ENCODE measurements at places on chromosomes 4 and X.
A peak's percentile ranks its signal among the peaks of the same experiment; 100 is the strongest.

DNA sequence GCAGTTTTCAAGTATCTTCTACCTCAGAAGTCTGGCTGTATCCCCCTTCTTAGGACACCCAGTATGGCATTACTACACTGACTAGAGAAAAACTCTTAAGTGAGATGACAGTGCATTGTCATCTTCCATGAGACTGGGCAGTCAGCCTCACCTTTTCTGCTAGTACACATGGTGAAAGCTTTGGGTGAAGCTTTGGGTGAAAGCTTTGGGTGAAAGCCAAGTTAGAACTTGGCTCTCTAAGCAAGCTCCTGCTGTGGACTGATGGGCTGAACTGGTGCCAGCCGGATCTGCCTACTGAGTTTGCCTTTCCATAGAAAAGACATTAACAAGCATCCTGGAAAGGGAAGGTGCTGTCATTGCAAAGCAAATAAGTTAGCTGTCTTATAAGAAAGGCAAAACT lies 8.8 kb downstream of the EPHA5 start:
- DNase-seq = no peak

DNA sequence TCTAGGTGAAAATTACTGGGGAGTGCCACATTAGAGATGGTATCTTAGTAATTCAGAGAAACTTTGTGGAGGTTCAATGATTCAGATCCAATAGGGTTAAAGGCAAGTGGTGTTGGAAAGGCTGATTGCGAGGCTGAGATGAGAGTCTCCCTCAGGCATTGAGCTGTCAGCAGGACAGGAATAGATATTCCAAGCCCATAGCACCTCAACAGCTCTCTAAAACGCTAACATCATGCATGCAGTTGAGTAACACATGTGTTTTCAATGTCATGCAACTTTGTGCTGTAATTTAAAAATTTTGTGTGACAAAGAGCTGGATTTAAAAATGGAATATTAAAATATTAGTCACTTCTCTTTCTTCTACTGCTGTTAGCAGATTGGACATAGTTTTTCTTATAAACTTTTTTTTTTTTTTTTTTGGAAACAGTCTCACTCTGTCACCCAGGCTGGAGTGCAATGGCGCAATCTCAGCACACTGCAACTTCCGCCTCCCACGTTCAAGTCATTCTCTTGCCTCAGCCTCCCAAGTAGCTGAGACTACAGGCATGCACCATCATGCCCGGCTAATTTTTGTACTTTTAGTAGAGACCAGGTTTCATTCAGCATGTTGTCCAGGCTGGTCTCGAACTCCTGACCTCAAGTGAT lies 173.5 kb upstream of the C1QTNF7 start:
- DNase-seq = no peak

- DNase-seq = peak; percentile 23
These were observed 743.5 kb downstream of the ARAP2 start for GRCh38 chr4:35500812-35501211.

DNA sequence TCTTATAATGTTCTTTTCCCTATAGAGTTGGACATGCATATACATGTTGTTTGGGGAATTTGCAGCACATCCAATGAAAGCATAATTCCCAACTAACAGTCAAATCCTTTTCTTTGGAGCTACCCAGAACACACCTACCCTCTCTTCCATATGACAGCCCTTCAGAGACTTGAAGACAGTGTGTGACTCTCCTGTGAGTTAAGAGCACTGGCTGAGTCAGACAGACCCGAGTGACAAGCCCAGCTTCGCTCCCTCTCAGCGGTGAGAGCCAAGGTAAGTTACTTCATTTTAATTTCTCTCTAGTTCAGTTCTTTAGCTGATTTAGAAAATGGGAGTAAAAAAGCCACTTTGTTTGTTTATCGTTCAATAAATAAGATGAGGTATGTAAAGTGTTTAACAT lies 86.3 kb downstream of the RTL9 start:
- no peak for DNase-seq

DNA sequence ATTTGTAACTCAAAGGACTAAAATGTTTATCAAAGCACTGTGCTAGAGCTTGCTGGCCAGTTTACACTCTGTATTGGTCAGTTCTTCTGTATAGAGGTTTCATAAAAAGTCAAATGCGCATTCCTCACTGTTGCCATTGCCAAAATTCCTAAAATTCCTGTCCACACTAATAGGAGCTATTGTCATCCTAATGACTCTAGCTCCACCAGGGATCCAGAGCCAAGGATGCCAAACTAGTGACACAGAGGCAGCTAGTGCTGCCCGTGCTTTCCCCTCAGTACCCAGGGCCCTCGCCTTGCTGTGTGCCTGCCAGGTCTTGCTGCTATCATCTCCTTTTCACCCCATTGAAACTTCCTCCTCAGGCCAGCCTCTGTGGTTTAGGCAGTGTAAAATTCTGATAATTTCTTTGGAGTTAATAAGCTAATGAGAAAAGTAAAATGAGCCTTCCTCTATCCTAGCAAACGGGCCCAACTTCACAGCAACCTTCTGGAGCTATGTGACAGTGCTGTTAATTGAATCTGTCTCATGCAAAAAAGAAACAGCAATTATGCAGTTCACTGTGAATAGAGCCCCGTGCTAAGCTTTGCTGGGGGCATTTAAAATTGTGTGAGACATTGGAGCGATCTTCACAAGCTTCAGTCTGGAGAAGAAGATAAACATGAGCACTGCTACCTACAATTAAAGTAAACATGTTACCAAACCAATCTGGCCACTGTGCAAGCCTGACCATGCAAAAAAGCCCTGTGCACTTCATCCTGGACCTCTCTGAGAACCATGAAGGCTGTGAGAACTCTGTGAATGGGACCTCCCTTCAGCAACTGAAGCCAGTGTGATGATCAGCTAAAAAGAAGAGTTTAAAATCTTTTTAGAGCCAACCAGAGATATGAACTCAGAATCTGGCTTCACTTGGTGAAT lies 43.1 kb upstream of the FGF2 start:
- DNase-seq = no peak

DNA sequence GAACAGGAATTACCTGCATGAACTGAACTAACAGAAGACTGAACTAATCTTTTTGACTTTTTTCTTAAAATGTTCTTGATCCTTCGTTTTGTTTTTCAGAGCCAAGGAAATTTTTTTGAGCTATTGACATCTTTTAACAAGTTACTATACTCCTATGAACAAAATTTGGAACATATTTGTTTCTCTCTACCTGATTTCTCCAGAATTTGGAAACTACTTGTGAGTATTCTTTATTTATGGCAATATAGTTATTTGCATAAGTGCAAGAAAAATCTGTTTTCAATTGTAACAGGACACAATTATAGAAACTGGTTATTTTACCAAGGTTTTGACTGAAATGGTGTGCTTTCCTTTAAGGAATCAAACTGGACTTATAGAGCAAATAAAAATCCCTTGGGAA lies 89.5 kb upstream of the HPGD start:
- no peak for DNase-seq

DNA sequence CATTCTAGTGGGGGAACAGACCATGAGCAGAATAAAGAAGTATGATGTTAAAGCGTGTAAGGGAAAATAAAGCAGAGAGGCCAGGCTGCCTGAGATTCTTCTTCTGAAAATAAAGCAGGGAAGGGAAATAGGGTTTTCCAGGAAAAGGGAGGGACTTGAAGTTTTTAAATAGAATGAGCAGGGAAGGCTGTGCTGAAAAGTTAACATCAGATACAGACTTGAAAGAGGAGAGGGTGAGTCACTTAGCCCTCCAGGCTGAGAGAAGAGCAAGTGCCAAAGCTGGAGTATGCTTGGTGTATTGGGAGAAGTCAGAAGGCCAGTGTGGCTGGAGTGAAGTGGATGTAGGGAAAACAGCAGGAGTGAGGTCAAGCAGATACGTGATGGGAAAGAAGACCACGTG lies 10.0 kb upstream of the PLK4 start:
- DNase-seq = no peak

DNA sequence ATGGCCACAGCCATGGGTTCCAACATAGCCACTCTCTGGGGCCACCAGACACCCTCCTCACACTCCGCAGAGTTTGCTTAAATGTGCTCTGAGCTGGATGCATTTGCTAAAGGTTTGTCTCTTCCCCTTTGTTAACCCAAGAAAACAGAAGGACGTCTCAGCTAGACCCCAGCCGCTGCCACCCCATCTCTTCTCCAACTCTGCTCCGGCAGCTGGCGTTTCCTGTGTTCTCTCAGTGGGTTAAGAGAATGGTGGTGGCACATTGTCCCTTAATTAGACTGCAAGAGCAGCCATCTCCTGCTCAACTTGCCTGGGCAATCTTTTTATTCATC lies 43.7 kb upstream of the FAM9C start:
- no peak for DNase-seq

GRCh38 chr4:106816496-106816895 lies 219.6 kb downstream of the DKK2 start:
- DNase-seq = no peak

DNA sequence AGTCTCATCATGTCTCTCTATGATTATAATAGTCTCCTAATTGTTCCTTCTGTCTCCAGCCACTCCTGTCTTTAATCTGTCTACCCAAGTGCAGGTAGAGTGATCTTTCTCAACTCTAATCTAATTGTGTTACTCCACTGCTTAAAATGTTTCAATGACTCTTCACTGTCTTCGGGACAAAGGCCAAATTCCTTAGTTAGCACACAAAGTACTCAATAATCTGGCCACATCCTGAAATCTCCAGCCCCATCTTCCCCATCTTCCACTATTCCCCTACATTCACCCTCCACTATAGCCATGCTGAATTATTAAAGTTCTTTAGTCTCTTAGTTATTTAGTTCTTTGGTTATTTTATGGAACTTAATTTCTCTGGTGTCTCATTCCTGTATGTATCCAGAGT lies 353.3 kb downstream of the OPHN1 start:
- no peak for DNase-seq

- DNase-seq = no peak
These were observed 7.8 kb downstream of the SERTM2 start for GRCh38 chrX:111519215-111519614.

GRCh38 chr4:3735196-3735595 lies 31.0 kb upstream of the ADRA2C start:
- DNase-seq = no peak

DNA sequence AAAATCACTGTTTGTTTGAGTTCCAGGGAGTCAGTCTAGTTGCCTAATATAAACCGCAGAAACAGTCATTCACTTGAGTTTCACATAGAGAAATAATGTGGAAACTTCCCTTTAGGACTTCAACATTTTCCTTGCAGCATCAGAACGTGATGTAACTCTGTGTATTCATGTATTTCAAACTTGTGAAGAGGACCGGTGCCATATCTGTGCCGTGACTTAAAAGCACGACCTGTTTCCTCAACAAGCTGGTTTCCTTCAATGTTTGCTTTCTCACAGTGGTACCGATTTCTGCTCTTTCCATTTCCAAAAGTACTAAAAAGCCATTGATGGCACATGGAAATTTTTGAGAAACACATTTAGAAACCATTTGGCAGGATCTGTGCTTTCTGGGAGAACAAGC lies 166.6 kb upstream of the RAPGEF2 start:
- DNase-seq = no peak

DNA sequence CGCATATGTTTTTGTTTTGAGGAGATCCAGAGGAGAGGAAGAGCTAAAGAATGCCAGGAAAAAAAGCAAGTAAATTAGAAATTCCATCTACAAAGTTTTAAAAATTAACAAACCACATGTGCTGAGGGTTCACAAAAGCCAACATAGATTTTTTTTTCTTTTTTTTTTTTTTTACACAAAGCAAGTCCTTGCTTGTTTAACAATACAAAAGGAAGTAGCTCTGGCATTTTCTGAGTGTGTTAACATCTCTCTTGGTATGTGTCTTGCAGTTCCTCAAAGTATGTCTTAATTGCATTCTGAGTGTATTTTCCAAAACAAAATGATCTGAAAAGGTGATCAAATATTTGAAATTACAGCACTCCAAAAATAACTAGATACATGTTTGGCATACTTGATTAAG lies 1682.7 kb upstream of the AGA start:
- DNase-seq = no peak

DNA sequence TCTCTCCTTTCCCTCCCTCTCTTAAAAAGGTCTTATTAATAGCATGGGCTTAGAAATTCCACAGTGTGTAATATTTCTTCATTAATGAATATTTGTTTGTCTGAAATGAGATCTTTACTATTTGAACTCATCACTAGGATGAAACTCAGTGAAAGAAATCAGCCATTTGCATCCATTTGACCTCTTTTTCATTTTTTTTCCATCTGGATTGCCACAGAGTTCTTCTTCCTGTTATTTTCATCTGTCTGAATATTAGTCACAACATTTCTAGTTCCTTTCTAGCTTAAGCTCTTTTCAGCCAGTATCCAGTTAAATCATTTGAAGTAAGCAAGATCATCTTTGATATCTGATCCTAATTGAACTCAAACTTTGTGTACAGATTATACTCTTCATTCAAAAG lies 69.2 kb upstream of the PLS3 start:
- no peak for DNase-seq

GRCh38 chr4:2433609-2434350 lies 15.0 kb downstream of the CFAP99 start:
- DNase-seq = no peak

DNA sequence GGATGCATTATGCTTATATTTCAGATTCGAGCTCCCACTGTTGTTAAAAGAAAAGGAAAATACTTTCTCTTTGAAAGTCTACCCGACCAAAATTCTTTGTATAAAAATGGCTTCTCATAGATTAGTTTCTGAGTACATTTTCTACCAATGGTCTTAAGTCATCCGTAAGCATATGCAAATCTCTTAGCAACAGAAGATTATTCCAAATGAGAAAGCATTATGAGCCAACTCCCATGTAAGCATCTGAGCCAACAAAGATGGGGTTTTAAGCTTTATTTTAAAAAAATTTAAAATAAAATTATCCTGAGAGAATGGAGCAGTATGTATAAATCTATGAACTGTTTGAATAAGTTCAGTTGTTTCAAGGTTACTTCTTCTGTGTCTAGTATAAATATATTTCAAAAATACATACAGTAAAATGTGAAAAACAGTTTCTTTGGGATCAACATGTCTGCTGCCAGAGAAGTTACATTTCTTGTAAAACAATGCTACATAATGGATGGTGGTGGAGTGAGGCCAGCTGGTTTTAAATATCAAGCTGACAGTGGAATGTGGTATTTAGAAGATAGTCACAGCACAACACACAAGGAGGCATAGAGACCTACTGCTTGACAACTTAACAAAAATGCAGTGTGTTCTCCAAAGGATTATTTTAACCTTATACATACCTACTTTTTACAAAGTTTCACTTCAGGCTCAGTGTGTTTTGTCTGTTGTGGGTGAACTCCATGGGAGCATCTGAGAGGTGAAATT lies 199.5 kb upstream of the DIPK2B start:
- no peak for DNase-seq

DNA sequence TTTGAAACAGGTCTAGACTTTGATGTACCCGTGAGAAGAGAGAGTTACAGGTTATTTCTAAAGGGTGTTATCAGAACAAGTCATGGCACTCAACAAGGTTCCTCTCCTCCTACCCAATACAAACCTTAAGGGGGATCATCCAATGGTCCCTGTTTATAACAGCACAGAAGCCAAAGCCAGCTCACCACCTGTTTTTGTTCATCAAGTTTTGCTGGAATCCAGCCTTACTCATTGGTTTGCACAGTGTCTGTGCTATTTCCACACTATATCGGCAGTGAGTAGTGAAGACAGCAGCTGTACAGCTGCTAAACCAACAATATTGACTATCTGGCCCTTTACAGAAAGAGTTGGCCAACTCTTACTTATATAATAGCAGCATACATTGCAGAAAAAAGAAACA lies 262.1 kb upstream of the STS start:
- DNase-seq = no peak

GRCh38 chrX:121781991-121782390 lies 734.6 kb downstream of the GLUD2 start:
- DNase-seq = no peak

- no peak for DNase-seq
These were observed 18.0 kb upstream of the TMEM131L start for GRCh38 chr4:153448003-153448731.

GRCh38 chr4:145523117-145523516 lies 41.5 kb downstream of the SMAD1 start:
- no peak for DNase-seq

All from GDM1 (cell line).